ENCODE measurements at places on chromosomes 2 and 18.

DNA sequence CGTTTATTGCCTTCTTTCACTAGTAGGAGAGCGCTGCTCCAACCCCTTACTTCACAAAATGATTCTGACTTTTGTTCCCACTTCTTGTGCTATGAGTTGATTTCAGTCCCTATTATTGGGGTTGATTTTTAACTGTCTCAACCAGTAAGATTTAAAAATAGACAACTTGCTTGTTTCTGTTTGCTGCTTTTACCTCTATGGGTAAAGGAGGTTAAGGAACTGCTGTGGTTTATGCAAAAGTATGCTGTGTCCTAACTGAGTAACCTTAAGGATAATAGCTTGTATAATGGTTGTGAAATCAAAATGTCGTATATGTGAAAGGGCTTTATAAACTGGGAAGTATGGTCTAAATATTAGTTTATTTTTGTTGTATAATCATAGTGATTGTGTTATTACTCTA, 22.6 kb downstream of the ALMS1 start:
- DNase-seq = no peak

- no peak for DNase-seq
These were observed 189.6 kb upstream of the TNP1 start for GRCh38 chr2:217049422-217049821.

DNA sequence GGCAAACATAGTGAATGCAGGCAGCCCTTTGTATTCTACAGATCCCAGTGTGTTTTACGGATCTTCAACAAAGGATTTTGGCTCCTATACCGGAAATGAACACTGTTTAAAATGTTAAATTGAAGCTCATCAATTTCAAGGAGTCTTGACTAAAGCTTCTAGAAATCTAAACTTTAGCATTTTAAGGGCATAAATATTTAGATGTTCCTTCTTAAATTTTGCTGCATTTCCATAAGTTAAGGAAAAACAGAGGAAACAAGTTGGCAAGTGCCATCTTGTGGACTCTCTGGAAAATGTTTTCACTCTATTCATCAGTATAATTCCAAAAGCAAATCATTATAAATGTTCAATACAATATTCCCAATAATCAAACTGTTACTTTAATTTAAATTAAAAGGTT, 19.6 kb downstream of the CHN1 start:
- no peak for DNase-seq

GRCh38 chr18:36757081-36757480, 71.7 kb downstream of the TPGS2 start:
- peak; percentile 73 for DNase-seq

- DNase-seq = peak; percentile 95
These were observed 783.1 kb upstream of the LRRTM1 start for GRCh38 chr2:81087646-81088045.

DNA sequence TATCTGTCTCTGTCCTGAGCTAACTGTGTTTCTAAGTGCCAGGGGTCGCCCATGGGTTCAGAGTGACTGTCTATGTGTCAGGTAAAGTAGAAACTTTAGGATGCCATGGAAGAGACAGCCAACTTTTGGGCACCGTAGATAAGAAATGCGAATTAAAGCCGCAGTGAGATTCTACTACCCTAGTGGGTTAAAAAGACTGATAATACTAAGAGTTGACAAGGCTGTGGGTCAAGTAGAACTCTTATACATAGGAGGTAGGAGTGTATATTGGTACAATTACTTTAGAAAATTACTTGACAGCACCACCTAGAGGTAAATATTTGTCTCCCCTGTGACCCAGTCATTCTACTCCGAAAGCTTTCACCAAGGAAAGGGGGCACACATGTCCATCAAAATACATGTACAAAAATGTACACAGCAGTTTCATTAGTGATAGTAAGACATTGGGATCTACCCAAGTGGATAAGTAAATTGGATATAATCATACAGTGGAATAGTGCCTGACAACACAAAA, 371.3 kb downstream of the SLC4A3 start:
- DNase-seq = peak; percentile 30

DNA sequence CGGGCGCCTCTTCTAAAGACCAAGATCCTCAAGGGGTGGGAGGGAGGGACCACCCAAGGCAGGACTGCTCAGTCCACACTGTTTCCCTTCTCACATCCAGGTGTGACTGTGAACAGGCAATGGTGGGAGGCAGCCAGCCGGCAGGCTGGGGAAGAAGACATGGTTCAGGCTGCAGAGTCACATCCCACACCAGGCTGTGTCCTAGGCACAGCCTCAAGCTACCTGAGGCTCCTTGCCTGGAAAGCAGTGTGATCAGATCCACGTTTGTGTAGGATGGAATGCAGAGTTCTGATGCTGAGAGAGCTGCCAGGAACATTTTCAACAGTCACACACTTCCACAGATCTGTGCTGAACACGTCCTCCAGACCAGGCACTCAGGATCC, 16.4 kb downstream of the SLC66A2 start:
- DNase-seq = no peak

GRCh38 chr2:70557171-70557838, 3.7 kb upstream of the TGFA start:
- peak; percentile 89 for DNase-seq

DNA sequence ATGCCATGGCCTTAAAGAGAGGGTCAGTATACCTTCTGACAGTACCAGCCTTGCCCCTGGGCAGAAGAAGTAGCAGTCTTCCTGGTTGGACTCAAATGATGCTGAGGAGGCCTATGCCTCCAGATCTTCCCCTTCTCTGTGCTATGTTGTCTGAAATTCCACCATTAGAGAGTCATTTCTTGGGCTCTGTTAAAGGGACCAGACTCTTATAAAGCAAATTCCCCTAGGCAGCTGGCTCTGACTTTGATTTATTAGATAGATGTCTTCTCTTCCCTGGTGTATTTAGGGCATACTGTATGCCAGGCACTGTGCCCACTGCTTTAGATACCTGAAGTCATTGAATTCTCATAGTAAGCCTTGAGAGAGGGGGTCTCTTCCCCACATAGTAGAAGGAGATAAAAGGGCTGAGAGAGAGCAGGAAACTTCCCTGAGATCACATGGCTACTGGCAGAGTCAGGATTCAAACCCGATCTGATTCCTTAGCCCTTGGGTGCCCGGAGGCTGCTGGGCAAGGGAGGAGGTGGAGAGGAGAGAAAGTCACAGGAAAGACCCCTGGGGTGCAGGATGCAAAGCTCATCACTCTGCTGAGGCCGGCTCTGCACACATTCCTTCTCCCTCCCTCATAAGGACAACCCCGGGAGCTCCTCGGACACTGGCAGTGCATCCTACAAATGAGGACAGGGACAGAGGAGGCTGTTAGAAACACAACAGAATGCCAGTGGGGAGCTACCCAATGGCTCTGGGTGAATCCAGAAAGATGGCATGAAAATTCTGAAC, 23.0 kb downstream of the COPS9 start:
- no peak for DNase-seq

DNA sequence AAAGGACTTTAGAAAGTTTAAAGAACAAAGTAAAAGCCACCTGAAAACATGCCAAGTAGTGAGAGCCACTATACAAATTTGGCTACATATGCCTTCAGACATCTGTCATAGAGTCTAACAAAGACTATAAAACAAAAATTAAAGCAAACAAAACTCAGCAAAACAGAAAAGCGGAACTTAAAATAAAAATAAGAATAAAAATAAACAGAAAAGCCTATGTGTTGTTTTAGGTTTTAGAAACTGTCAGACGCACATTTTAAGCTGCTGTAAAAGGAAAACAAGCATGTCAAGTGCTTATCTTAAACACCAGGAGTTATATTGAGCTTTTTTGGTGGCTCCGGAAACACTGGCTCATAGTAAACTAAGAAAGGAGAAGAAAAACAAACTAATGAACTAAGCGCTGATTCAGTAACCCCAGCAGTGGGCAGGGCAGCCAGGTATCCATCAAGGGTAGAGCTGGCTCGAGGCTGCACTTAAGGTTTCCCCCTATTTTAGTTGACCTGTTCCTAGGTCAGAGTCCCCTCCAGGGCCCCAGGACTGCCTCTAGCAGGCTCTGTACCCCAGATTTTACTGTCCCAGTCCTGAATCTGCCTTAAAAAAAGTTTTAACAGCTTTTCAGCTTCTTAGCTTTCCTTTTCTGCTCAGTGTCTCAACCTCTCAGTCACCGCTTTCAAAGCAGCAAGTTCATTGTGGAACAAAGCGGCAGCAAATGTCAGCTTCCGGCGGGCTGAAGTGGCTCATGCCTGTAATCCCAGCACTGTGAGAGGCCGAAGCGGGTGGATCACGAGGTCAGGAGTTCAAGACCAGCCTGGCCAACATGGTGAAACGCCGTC, 15.4 kb upstream of the RMC1 start:
- no peak for DNase-seq

DNA sequence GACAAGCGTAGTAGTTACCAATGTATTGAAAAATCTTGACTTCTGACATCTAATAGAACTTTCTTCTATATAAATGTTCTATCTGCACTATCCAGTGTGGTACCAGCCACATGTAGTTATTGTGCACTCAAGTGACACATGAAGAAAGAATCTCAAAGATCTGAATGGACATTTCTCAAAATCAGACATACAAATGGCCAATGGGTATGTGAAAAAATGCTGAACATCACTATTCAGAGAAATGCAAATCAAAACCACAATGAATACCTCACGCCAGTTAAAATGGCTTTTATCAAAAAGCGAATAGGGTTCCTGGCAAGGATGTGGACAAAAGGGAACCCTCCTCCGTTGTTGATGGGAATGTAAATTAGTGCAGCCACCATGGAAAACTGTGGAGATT, 37.5 kb upstream of the SMCHD1 start:
- no peak for DNase-seq

All from NCI-H82 (cell line).